ENCODE measurements at places on chromosomes 11 and 22.

GRCh38 chr11:12417691-12418611 is 40.6 kb downstream of the PARVA start:
- no peak for DNase-seq

DNA sequence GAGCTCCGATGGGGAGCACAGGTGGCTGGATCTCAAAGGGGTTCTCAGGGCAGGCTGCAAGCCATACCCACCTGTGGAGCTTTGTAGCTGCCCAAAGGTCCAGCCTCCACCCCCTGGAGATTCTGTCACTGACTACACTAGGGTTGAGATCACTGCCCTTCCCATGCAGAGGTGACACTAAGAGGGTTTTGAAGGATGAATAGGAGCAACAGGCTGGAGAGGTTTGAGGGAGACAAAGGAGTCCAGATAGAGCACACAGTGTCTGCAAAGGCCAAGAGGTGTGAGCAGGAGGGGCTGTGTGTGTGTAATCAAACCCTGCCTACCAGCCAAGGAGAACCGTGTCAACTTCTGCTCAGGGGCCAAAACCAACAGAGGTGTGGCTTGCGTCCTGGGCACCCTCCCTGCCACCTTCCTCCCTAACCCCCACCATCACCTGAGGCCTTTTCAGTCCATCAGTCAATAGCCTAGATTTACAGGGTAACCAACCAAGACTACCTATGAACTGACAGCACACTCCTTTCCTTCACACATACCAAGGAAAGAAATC is 43.0 kb upstream of the WNT11 start:
- DNase-seq = no peak

GRCh38 chr11:120195601-120196320 is 15.1 kb upstream of the OAF start:
- DNase-seq = no peak

GRCh38 chr11:75431533-75432525 is 1.2 kb downstream of the KLHL35 start:
- no peak for DNase-seq

GRCh38 chr11:78022397-78023396 is at the start of gene KCTD14:
Gene KCTD14 (minus strand): TSS chr11:78023276. CDS start chr11:78023249, 27 bp downstream.
- peak; percentile 58 for DNase-seq

DNA sequence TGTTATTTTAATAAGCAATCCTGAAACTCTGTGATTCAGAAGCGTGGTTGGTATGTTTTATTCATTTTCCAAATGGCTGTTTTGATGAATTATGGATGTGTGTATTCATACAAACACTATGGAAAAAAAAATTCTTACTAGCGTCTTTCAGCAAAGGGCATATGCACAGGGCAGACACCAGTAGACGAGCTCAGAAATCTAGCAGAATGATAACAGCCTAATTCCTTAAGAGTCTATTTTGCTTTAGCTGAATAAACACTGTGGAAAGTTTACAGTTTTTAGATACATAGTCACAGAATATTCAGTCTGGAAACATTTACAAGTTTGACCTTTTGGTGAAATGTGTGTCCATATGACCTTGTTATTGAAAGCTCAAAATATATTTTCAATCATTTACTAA is 418.8 kb upstream of the LUZP2 start:
- DNase-seq = no peak

- DNase-seq = no peak
Measured at GRCh38 chr22:40960145-40960544, 9.0 kb downstream of the RBX1 start.

DNA sequence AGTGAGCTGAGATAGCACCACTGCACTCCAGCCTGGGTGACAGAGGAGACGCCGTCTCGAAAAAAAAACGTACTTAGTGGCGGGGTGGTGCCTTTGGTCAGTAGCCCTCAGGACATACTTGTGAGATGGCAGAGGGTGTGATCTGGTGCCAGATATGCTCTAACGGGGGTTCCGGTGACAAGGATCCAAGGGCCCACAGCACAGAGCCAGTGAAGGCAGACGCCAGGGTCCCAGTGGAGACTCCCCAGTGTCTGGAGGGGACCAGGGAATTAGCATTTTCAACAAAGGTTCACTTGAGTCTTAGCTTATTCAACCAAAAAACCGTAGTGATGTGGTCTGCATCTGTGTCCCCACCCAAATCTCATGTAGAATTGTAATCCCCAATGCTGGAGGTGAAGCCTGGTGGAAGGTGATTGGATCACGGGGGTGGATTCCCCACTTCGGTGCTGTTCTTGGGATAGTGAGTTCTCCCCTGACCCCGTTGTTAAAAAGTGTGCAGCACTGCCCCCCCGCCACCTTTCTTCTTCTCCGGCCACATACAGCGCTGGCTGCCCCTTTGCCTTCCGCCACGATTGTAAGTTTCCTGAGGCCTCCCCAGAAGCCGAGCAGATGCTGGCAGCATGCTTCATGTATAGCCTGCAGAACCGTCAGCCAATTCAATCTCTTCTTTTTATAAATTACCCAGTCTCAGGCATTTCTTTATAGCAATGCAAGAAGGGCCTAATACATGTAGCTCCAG is 26.6 kb upstream of the OSBPL5 start:
- no peak for DNase-seq

GRCh38 chr11:72781313-72782080 is 12.3 kb downstream of the STARD10 start:
- peak; percentile 85 for DNase-seq

DNA sequence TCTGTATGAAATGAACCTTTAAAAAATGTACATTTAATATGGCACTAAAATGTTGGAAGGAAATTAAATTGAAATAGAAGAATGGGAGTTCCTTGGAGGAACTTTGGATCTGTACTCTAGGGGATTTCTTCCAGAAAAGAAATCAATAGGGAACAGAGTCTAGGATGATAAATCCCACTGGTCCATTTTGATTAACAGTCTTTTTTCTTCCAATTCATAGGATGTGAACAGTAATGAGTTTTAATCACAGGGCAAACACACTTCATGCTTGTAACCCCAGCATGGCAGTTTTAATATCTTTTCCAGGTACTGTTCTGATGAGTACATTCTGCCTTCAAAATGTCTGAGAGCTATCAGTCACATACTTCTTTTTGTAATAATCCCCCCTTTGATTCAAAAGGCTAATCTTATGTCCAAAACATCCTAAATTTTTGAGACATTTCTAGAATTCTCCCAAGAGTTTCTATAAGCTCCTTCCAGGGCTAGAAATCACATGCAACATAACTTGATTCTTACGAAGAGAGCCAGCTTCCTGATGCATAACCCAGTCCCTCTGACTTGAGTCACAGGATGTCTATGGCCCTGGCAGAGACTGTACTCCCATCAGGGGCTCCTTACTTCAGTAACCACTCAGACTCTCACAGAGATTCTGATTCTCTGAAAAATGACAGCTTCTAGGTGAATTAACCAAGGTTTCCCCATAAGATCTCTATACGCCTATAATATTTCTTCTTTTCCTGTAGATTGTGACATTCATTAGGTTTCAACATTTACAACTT is 112.9 kb downstream of the SLC36A4 start:
- no peak for DNase-seq

DNA sequence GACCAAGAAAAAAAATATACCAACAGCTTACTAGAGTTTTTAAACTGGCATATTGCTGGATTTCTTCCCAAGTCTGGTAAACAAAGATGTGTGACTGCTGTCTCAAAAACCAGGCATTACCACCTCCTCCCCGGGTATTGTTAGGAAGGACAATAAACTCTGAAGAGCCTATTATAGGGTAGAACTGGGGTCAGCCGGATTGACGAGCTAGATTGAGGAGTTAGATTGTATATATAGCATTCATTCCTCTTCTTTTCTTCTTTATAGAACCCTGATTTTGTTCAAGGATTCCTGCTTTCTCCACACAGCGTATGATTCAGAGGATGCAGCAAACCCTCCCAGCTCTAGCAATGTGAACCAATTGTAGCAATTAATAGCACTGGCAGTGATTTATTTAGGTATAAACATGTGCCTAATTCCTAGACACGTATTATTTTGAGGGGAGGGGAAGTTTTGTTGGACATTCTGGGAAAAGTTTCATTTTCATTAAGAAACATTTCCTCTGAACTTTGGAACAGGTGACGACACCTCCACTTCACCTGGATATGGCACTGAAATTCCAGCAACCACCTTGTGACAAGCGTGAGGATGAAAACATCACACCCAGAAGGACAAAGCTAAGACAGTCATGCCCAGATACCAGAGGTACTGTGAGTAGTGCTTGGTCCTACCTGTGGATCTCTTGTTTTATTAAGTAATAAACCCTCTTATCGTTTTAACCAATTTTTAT is 679.4 kb upstream of the KIRREL3 start:
- no peak for DNase-seq

DNA sequence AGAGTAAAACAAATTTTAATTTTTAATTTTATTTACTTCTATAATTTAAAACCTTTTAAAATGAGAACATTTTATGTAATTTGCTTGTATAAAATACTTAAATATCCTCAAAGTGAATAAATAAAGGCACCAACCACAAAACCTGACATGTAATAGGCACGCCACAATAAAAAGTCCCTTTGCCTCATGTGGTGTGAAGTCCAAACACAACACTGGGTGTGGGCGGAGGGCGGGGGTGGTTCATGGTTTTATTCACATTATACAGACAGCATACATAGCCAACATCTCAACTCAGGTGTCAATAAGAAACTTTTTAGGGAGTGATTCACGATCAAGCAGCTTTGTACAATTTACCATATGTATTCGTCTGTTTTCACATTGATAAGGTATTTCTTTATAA is 107.9 kb downstream of the ANO3 start:
- no peak for DNase-seq

- no peak for DNase-seq
Measured at GRCh38 chr11:58923300-58923788, 15.9 kb upstream of the GLYATL1 start.

DNA sequence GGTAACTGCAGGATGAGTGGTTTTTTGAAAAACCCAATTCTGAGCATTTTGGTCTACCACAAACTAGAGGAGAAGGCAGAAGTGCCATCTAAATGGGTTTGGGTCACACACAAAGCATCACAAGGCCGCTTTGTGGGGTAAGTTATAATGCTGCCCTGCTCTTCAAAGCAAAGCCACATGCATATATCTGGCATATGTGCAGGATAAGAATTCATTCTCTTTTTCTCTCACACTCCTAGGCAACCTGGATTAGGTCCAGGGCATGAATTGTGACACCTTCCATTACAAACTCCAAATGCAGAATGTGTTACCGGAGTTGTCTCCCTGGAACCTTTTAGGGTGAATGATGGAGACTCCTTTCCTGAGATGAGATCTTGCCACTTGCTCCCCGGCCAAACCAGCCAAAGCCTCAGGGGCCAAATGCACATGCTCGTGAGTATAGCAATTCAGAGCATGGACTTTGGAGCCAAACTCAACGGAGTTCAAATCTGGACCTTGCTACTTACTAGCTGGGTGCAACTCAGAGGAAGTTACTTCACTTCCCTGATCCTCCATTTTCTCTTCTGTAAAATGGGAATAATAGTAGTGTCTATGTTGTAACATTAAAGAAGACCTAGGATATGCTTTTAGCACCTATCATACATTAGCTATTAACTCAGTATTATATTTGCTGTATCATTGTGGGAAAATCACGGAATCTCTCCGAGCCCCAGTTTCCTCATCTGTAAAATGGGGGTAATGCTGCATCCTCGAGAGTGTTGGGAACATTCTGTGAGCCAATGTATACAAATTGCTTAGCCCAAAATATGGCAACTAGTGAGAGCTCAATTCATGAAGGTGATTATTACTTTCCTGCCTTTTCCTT is 96.6 kb downstream of the COMMD9 start:
- DNase-seq = no peak

- no peak for DNase-seq
Measured at GRCh38 chr11:9977554-9977953, 313.7 kb downstream of the SWAP70 start.

GRCh38 chr11:127023991-127024390 is 23.4 kb upstream of the KIRREL3 start:
- DNase-seq = no peak

DNA sequence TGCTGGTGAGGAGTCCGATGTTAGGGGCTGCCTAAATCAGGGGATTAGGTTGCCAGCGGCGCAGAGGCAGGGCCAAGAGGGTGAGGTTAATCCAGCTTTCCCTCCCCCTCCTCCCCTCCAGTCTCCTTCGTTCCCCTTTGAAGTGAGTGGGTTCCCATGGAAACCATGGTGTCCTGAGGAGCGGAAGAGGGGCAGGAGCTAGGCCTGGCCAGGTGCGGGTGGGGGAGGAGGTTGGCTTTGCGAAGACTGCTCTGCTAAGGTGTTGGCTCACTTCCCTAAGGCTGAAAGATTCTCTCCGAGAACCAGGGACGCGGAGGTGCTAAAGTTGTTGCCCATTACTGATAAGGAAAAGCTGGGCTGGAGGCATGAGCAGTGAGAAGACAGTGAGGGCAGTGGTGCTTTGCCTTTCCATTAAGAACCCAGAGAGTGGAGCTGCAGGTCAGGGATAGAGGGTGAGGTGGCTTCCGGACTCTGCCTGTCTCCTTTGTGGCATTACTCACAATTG is 124.6 kb downstream of the FEZ1 start:
- peak; percentile 34 for DNase-seq

- DNase-seq = no peak
Measured at GRCh38 chr11:130772266-130773227, 143.7 kb downstream of the SNX19 start.

- no peak for DNase-seq
Measured at GRCh38 chr22:43343670-43344519, 723 bp upstream of the SCUBE1 start.

- DNase-seq = no peak
Measured at GRCh38 chr11:43467958-43468357, 109.2 kb downstream of the TTC17 start.

GRCh38 chr22:28018461-28018927 is 99.4 kb upstream of the PITPNB start:
- no peak for DNase-seq

GRCh38 chr11:61270354-61271076 is 24.6 kb downstream of the VWCE start:
- DNase-seq = no peak

DNA sequence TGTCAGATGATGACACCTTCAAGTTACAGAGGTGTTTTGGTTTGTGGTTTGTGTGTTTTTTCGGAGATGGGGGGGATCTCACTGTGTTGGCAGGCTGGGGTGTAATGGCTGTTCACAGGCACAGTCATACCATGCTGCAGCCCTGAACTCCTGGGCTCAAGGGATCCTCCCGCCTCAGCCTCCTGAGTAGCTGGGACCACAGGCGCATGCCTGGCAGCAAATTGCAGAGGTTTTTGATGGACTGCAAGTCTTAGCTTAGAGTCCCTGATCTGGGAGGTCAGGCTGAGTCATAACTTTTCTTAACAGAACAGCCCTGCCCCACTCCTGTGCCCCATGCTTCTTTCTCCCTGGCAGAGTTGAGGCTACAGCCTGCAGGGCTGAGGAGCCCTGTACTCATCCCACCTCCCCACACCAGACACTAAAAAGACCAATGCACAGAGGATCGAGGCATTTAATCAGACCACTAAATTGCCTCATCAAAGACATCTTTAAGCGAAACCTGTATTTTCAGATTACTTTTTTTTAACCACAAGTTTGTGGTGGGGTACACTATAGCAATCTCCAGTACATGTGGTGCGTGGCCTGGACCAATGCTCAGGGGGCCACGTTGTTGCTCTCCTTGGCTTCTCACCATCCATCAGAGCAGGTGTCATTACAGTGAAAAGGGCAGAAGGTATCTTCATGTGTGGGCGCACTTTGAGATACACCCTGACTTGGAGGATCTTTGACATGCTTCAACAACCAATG is 17.1 kb upstream of the ADORA2A start:
- DNase-seq = no peak

- DNase-seq = no peak
Measured at GRCh38 chr11:34499719-34500500, 13.7 kb downstream of the ELF5 start.

GRCh38 chr11:71208011-71208774 is 44.2 kb downstream of the SHANK2 start:
- peak; percentile 2 for DNase-seq

Measured in aorta (tissue), 5 donors.